ENCODE measurements at places on chromosomes 12 and 14. TPM values are rescaled to one million over a fixed set of nuclear protein-coding genes. Genes with fewer than 3 reads are reported as not detected.

The MLXIP gene
- 61.7 TPM for total RNA-seq

The TTC9 gene
- 17.2 TPM for total RNA-seq

The SDR9C7 gene
- total RNA-seq = not detected

The FANCM gene
- 17.7 TPM for total RNA-seq

The GPRC5D gene
- not detected for total RNA-seq

DNA sequence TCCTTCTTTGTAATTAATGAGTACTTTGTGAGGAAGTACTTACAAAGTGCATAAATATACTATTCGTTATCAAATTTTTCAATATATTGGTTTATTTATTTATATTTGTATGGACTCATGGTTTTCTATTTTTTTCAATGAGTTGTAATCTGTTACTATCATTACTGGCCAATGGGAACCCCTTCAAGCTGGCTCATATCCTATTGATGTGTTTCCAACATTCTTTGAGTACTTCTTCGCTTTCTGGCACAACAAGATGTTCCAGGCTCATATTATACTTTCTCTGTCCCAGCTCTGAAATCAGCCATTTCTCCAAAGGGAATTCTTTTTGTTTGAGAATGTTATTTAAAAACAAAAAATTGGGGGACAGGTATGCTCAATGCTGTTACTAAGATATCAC lies 17.5 kb downstream of the YBX3 start:
- no peak for DNase-seq
- no peak overlapping the region for H3K27ac ChIP-seq
- no peaks in the 10 kb centered on the region for H3K27me3 ChIP-seq
- H3K4me3 ChIP-seq = no peak overlapping the region
- peaks cover 9% of the 10 kb centered on the region for H3K4me1 ChIP-seq

- no peak overlapping the region for H3K4me3 ChIP-seq
- no peak for DNase-seq
- peaks cover 2% of the 10 kb centered on the region for H3K4me1 ChIP-seq
- H3K27ac ChIP-seq = no peak overlapping the region
Observed at GRCh38 chr12:111693818-111694217, 8.0 kb downstream of the ACAD10 start.

DNA sequence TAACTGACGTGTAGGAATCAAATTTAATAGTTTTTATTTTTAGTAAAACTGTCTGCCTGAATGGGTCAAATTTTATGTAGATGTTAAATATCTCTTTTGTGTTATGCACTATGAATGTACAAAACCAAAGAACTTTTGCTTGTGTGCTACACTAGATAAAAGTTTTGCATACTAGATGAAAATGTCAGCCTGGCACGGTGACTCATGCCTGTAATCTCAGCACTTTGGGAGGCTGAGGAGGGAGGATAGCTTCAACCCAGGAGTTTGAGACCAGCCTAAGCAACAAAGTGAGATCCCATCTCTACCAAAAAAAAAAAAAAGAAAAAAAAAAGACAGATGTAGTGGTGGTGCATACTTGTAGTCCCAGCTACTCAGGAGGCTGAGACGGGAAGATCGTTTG lies 11.1 kb downstream of the AEBP2 start:
- H3K4me3 ChIP-seq = no peak overlapping the region
- peaks cover 36% of the 10 kb centered on the region for H3K36me3 ChIP-seq
- H3K4me1 ChIP-seq = peaks cover 31% of the 10 kb centered on the region

- H3K4me1 ChIP-seq = no peaks in the 10 kb centered on the region
- H3K4me3 ChIP-seq = no peak overlapping the region
- H3K27ac ChIP-seq = no peak overlapping the region
- no peaks in the 10 kb centered on the region for H3K27me3 ChIP-seq
Observed at GRCh38 chr12:127355061-127355841, 911.7 kb upstream of the TMEM132C start.

DNA sequence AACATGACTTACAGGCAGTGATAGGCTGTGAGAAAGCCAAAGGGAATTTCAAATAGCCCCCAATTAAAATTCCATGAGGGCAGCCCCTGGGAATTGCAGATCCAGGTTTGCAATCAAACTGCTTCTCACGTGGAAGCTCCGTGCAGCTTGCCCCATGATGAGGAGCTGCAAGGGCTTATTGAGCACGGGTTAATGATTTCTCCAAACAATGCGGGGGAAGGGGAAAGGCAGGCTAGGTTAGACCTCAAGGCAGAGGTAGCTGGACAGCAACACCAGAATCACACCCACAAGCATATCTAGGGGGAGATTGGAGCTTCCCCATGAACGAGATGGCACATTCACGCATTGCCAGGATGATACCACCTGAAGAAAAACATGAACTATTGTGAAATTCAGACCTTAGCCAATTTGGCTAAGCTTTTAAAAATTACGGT lies 5.0 kb upstream of the DUSP6 start:
- H3K36me3 ChIP-seq = peaks cover 4% of the 10 kb centered on the region
- no peak overlapping the region for H3K27ac ChIP-seq
- peaks cover 4% of the 10 kb centered on the region for H3K27me3 ChIP-seq
- no peak overlapping the region for H3K4me3 ChIP-seq
- DNase-seq = no peak
- H3K4me1 ChIP-seq = peaks cover 17% of the 10 kb centered on the region

DNA sequence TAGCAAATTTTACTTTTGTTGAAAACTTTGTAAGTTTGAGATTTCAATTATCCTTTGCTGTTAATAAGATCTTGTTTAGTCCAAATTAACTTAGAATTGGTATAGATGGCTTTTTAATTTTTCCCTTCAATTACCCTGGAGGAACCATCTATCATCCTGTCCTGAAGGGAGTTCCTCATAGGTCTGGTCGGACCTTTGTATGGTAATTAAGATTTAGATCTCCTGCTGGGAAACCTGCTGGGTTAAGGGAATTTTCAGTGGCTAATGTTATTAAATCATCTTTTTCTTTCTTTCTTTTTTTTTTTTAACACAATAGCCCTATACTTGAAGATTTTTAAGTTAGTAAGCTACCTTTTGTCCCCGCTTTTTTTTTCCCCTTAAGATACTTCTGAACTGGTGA lies 63.0 kb upstream of the PRMT8 start:
- peaks cover 19% of the 10 kb centered on the region for H3K27me3 ChIP-seq
- H3K27ac ChIP-seq = no peak overlapping the region
- no peak overlapping the region for H3K4me3 ChIP-seq
- DNase-seq = no peak

- H3K27ac ChIP-seq = no peak overlapping the region
- peaks cover 28% of the 10 kb centered on the region for H3K36me3 ChIP-seq
- H3K4me1 ChIP-seq = peaks cover 28% of the 10 kb centered on the region
- DNase-seq = no peak
- H3K27me3 ChIP-seq = peaks cover 7% of the 10 kb centered on the region
Observed at GRCh38 chr14:73492670-73493069, 1.9 kb downstream of the RIOX1 start.

GRCh38 chr14:102105369-102105768 lies 18.5 kb upstream of the HSP90AA1 start:
- H3K4me1 ChIP-seq = no peaks in the 10 kb centered on the region
- no peak overlapping the region for H3K27ac ChIP-seq
- no peak for DNase-seq
- H3K27me3 ChIP-seq = peaks cover 11% of the 10 kb centered on the region

DNA sequence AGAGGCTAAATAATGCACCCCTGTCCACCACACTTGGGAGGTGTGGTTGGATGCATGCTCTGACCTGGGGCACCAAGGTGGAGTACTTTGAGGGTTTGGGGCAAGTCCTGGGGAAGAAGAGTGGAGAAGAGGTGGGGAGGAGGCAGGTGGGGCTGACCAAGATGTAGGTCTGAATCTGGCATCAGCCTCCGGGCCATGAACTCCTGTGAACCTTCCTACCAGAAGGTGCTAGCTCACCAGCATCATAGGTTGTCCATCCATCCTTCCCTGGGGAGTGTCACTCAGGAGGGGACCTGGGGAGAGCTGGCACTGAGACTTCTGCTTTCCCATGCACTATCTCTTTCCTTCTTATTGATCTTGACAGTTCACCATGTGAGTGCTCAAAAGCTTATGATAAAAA lies 13.6 kb upstream of the EMP1 start:
- H3K27me3 ChIP-seq = peaks cover 34% of the 10 kb centered on the region
- H3K4me1 ChIP-seq = peaks cover 28% of the 10 kb centered on the region
- H3K4me3 ChIP-seq = no peak overlapping the region
- no peak for DNase-seq

- H3K27me3 ChIP-seq = no peaks in the 10 kb centered on the region
- no peak overlapping the region for H3K27ac ChIP-seq
- H3K4me3 ChIP-seq = no peak overlapping the region
Observed at GRCh38 chr12:102730996-102731395, 186.0 kb downstream of the PAH start.

DNA sequence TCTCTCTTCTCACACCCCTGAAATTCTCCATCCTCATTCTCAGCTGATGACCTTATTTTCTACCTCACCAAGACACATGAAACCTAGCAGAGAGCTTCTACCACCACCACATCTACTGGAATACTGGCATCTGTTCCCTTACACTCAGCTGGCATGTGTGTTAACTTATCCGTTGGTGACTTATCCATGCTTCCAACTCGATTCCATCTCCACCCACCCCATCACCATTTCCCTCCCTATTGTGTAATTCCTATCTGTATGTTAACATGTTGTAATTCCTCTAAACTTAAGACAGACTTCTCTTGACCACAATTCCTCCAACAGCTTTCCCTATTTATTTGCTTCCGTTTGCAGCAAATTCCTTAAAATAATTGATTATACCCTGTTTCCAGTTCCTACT lies 15.4 kb downstream of the C1S start:
- peaks cover 7% of the 10 kb centered on the region for H3K4me1 ChIP-seq
- no peaks in the 10 kb centered on the region for H3K36me3 ChIP-seq
- no peak overlapping the region for H3K27ac ChIP-seq
- H3K4me3 ChIP-seq = no peak overlapping the region
- peaks cover 38% of the 10 kb centered on the region for H3K27me3 ChIP-seq

GRCh38 chr14:75578102-75578785 lies at the start of gene FLVCR2:
Gene FLVCR2, plus strand, starts transcription at chr14:75578620. Its CDS starts 353 bp downstream, at chr14:75578973.
- no peak within 1 kb of the TSS for H3K27ac ChIP-seq
- peaks cover 4% of the 10 kb centered on the region for H3K27me3 ChIP-seq
- peak within 1 kb of the TSS; percentile 85 for H3K4me3 ChIP-seq
- peaks cover 7% of the 10 kb centered on the region for H3K4me1 ChIP-seq
- no peaks in the 10 kb centered on the region for H3K36me3 ChIP-seq

GRCh38 chr14:57869617-57870016 lies 3.7 kb upstream of the SLC35F4 start:
- H3K36me3 ChIP-seq = no peaks in the 10 kb centered on the region
- H3K4me3 ChIP-seq = no peak overlapping the region
- no peak for DNase-seq
- no peaks in the 10 kb centered on the region for H3K4me1 ChIP-seq
- no peak overlapping the region for H3K27ac ChIP-seq

DNA sequence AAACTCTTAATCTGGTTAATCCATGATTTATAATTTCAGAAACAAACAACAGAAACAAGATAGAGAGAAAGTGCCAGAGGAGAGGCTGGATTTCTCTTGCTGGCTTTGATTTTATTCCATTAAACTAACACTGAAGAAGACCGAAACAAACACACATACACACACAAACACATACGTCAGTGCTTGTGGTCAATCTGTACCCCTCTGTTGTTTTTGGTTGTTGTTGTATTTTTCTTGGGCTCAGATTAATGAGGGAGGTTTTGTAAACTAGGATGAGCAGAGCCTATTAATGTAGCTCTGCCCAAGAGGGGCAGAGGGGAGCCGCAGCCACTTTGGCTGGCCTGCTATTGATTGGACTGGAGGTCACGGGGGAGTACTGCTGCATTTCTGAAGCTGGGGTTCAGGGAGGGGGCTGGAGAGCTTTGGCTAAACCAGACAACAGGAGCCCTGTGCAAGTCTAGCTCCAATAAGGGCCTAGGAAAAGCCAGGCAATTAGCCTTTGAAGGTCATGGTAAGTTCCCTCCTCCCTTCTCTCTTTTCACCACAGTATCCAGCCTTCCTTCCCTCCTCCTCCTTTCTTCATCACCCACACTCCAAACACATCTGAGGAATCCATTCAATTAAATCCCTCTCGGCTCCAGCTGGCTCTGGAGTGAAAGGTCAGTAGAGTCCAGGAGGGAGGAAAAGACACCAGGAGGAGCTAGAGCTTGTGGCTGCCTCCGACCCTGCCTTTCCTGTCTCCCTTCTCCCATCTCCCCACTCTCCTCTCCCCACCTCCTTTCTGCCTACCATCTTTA lies 344.1 kb upstream of the LMO3 start:
- no peak overlapping the region for H3K4me3 ChIP-seq
- no peak for DNase-seq

DNA sequence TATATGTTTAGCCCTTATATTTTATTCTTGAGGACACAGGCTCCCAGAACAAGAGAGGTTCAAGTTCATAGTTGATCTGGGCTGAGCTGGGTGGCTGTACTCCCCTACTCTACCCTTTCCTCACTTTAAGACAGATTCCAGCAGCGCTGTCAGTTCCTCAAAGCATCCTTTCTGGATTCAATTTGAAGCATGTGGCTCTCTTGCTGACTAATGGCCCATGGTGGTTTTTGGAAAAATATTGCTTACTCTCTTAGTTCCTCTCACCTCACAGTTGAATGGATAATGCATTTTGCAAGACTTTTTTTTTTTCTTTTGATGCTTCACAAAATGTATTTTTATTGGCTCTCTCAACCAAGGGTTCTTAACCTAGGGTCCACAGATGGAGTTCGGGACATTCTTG lies 4.1 kb downstream of the PELI2 start:
- H3K27me3 ChIP-seq = peaks cover 35% of the 10 kb centered on the region
- peaks cover 14% of the 10 kb centered on the region for H3K4me1 ChIP-seq
- H3K27ac ChIP-seq = no peak overlapping the region

DNA sequence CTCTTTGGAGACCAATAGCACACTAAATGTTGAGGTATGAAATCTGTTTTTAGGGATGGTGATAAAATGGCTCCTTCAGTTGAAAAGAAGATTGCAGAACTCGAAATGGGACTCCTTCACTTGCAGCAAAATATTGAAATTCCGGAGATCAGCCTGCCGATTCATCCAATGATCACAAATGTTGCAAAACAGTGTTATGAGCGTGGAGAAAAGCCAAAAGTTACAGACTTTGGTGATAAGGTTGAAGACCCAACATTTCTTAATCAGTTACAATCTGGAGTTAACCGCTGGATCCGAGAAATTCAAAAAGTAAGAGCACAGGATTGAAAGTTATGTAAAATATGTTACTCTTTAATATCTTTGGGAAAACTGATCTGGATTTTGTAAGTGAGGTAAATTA lies 15.3 kb downstream of the DYNC1H1 start:
- DNase-seq = no peak
- no peaks in the 10 kb centered on the region for H3K27me3 ChIP-seq
- H3K4me3 ChIP-seq = no peak overlapping the region
- H3K27ac ChIP-seq = no peak overlapping the region
- peaks cover 23% of the 10 kb centered on the region for H3K36me3 ChIP-seq
- peaks cover 2% of the 10 kb centered on the region for H3K4me1 ChIP-seq
